ENCODE measurements at places on chromosomes 13 and 19. TPM values are rescaled to one million over a fixed set of nuclear protein-coding genes. Genes with fewer than 3 reads are reported as not detected.

- DNase-seq, result no peak
Observed at GRCh38 chr19:2793126-2793525, 7.8 kb downstream of the THOP1 start.

DNA sequence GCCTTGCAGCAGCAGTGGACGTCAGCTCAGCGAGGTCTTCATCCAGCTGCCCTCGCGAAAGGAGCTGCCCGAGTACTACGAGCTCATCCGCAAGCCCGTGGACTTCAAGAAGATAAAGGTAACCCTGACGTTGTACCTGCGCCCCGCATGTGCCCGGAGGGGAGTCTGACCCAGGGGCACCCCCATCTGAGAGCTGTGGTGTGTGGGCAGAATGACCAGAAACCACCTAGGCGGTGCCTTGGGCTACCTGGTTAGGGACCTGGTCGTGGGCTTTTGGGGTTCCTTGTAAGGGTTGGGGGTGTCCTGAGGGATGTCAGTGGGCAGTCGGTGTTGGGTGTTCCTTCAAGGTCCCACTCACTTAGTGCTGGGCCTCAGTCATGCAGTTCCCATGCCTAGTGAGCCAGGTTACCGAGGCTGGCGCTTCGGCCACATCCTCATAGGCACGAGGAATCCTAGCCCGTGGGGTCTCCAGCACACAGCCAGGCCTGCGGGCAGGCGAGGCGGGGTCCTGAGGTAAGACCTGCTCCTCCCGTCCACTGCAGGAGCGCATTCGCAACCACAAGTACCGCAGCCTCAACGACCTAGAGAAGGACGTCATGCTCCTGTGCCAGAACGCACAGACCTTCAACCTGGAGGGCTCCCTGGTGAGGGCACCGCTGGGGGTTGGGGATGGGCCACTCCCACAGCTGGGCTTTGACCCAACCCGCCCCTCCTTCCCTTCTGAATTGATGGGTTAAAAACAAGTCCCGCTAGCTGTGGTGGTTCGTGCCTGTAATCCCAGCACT lies 30.8 kb upstream of the LDLR start:
- no peak for DNase-seq

DNA sequence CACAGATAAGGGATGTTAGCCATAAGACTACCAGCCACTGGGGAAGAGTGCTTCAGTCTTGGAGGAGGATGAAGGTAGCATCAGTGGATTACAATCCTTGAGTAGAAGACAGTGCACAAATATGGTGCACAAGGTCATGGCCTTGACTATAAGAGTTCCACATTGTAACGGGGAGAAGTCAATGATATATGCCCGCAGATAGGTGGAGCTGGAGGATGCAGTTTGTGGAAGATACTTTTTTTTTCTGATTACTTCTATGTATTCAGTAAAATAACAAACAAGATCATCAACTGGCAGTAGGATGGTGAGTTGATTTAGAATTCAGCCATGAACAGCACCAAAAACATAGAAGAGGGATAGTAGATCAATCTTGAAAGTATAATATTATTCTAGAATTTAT lies 926.8 kb upstream of the MIR17HG start:
- DNase-seq, result no peak

DNA sequence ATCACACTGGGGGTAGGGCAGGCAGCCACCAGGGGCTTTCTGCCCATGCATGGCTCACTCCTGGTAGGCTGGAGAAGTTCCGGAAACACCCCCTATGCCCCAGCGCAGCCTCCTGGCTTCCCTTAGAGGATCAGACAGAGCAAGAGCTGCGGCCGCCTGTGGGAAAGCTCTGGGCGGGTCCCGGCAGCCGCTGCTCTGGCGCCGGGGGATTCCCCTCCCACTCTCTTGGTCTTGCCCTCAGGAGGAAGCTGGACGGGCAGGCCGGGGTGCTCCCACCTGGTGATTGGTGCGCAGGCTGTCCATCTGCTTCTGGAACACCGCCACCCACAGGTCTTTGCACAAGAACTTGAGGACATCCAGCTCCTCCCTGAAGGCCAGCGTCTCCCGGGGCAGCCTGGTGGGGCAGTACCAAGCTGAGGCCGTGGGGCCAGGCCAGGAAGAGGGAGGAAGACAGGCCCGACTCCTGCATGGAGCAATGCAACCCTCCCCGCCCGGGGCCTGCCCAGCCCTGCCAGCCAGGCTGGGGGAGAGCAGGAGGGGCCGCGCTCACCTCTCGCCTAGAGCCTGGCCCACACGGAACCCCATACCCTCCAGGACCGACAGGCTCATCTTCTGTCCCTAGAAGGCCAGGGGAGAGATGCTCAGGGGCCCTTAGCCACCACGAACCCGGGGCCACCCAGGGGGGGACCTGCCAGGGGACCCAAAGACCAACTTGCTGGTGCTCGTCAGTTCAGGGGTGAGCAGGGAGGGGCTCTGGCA lies 4.0 kb upstream of the NKPD1 start:
- no peak for DNase-seq

- DNase-seq, result no peak
Observed at GRCh38 chr13:51003642-51004041, 94.1 kb downstream of the RNASEH2B start.

DNA sequence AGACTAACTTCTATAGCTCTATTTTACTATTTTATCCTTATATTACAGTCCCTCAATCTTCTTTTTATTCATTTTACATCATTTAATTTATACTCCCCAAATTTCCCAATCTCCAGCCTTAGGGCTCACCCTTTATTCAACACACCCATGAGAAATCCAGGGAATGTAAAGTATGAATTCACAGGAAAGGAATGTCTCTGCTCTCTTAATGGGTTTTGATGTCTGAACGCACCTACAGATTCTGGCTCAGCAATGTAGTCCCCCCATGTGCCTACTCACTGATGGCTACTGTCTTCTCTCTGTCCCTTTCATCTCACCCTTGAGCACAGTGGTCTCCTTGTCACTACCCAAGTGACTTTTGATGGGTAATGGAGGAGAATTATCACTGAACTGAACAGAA lies 32.8 kb downstream of the TNFSF13B start:
- DNase-seq, result no peak

Gene KIR3DL2
- not detected for polyA plus RNA-seq

Gene GNG8
- 1.6 TPM for polyA plus RNA-seq
